Esophagus mucosa (tissue), 1 donor: ENCODE measurements at places on chromosomes 12 and 14. TPM values are rescaled to one million over a fixed set of nuclear protein-coding genes. Genes with fewer than 3 reads are reported as not detected.
A peak's percentile ranks its signal among the peaks of the same experiment; 100 is the strongest.

DNA sequence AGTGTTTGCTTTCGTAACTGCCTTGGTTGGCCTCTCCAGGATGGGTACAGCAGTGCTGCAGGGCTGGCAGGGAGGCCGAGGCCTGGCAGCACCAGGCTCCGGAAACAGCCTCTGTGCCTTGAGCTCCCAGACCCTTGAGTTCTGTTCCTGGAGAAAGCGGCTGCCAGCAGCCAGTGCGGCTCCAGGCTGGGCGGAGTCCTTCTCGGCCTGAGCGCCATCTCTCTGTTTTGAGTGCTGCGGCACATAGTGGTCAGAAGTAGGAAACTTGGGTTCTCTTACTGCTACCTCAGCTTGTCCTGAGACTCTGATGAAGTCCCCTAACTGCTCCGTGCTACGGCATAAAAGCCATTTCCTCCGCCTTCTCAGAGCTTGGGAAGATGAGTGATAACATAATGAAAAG is 65.9 kb downstream of the KCNA1 start:
- ATAC-seq: peak; percentile 23

DNA sequence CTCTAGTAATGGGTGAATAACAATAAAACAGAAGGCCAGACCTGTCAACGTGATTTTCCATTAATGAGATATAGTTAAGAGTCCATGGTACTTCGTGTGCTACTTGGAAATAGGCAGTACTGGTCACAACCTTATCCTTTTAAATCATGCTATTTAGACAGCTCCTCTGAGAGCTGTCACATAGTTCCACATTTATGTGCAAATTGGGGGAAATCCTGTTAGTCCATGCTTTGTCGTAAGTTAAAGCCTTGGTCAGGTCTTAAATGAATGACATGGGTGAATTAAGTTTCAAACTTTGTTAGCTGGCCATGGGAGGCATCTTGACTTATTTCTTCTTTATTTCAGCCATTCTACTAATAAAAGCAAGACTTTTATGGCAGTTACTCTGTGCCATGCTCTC is 11.9 kb upstream of the BHLHE41 start:
- ATAC-seq: no peak

DNA sequence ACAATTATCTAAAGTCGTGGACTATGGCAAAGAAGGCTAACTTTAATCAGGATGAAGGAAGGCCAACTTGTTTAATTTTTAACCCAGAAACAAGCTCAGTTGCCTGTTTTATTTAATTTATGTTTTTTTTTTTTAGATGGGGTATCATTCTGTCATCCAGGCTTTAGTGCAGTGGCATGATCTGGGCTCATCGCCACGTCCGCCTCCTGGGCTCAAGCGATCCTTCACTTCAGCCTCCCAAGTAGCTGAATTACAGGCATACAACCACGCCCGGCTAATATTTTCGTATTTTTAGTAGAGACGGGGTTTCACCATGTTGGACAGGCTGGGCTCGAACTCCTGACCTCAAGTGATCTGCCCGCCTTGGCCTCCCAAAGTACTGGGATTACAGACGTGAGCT is 19.7 kb downstream of the NUDT4 start:
- no peak for ATAC-seq

- no peak for ATAC-seq
Measured at GRCh38 chr12:52419656-52420055, 13.5 kb upstream of the KRT82 start.

DNA sequence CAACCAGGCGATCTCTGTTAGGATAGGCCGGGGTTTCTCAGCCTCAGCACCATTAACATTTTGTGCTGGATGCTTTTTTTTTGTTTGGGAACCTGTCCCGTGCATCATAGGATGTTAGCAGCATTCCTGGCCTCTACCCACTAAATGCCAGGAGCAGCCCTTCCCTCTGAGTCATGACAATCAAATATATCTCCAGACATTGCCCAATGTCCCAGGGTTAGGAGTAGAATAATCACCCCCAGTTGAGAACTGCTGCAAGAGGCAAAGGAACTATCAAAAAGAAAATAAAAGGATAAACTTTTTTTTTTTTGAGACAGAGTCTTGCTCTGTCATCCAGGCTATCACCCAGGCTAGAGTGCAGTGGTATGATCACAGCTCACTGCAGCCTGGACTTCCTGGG is 76.0 kb downstream of the ACACB start:
- peak; percentile 82 for ATAC-seq

MYH6 gene
- total RNA-seq: not detected

B4GALNT3 gene
- 25.9 TPM for total RNA-seq

TWF1 gene
- total RNA-seq: 164 TPM

CERS5 gene
- 21.9 TPM for total RNA-seq

MIP gene
- not detected for total RNA-seq

SAMD15 gene
- 0.88 TPM for total RNA-seq

STON2 gene
- total RNA-seq: 54.0 TPM
